ENCODE measurements at places on chromosomes 3 and 15. TPM values are rescaled to one million over a fixed set of nuclear protein-coding genes. Genes with fewer than 3 reads are reported as not detected.

The SEMA5B gene
- total RNA-seq, result not detected

The EOMES gene
- not detected for total RNA-seq

The ADGRG7 gene
- 1.1 TPM for total RNA-seq

The NRROS gene
- total RNA-seq, result 3.0 TPM

The P4HTM gene
- 42.4 TPM for total RNA-seq

The FEZF2 gene
- total RNA-seq, result not detected

The HGD gene
- total RNA-seq, result not detected

The PIGX gene
- 19.6 TPM for total RNA-seq

The TOP2B gene
- 113 TPM for total RNA-seq

The MAP1A gene
- total RNA-seq, result 90.5 TPM

The SMARCC1 gene
- total RNA-seq, result 33.7 TPM

The ACSBG1 gene
- 0.25 TPM for total RNA-seq

The ZKSCAN7 gene
- total RNA-seq, result 7.4 TPM

The CYP8B1 gene
- not detected for total RNA-seq

The FOXB1 gene
- not detected for total RNA-seq

The MESP2 gene
- total RNA-seq, result 0.75 TPM

The TRIM42 gene
- total RNA-seq, result not detected

The LRRN1 gene
- total RNA-seq, result not detected

The ATP13A3 gene
- total RNA-seq, result 199 TPM

The NEO1 gene
- 14.6 TPM for total RNA-seq
